Endothelial cell (in vitro differentiated cells): ENCODE measurements at places on chromosomes 11 and 22.

GRCh38 chr11:110606415-110606814, 105.8 kb downstream of the ARHGAP20 start:
- no peak for DNase-seq

- DNase-seq, result no peak
These were observed 42.6 kb upstream of the ACCSL start for GRCh38 chr11:44005063-44005701.

DNA sequence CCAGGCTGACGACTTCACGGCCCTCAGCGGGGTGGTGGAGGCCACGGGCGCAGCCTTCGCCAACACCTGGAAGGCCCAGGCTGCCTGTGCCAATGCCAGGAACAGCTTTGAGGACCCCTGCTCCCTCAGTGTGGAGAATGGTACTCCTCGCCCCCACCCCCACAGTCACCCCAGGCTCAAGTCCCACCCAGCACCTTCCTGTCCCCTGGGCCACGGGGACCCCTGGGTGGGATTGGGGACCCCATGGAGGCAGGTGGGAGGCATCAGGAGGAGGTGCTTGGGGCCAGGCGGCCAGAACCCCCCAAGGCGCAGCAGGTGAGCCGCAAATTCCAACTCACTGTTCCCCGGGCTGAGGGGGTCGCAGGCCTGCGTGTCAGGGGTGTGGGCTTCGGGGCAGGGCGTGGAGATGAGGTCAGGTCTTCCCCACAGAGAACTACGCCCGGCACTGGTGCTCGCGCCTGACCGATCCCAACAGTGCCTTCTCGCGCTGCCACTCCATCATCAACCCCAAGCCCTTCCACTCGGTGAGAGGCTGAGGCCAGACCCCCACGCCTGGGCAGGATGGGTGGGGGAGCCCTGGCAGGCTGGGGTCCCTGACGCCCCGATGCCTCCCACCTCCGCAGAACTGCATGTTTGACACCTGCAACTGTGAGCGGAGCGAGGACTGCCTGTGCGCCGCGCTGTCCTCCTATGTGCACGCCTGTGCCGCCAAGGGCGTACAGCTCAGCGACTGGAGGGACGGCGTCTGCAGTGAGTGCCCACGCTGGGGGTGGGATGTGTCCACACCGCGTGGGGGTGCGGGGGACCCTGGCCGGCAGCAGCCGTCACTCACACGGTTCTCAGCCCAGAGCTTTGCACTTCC, 9.4 kb downstream of the MUC5B start:
- DNase-seq, result peak; percentile 3

DNA sequence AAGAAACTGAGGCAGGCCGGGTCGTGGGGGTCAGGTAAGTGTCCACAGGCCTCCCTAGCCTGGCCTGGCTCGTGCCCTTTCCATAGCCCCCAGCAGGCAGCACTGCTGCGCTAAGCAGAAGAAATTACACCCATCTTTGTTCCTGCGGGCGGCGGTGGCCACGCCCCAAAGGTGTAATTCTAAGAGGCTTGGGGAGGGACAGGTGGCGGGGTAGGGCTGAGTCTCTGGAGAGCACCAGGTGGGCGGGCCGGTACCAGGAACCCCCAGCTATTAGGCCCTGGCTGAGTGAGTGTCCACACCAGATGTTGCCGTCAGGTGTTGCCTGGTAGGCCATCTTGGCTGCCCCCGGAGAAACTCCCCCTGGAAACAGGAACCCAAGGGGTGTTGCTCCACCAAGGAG, 12.3 kb upstream of the ARAP1 start:
- DNase-seq, result no peak

DNA sequence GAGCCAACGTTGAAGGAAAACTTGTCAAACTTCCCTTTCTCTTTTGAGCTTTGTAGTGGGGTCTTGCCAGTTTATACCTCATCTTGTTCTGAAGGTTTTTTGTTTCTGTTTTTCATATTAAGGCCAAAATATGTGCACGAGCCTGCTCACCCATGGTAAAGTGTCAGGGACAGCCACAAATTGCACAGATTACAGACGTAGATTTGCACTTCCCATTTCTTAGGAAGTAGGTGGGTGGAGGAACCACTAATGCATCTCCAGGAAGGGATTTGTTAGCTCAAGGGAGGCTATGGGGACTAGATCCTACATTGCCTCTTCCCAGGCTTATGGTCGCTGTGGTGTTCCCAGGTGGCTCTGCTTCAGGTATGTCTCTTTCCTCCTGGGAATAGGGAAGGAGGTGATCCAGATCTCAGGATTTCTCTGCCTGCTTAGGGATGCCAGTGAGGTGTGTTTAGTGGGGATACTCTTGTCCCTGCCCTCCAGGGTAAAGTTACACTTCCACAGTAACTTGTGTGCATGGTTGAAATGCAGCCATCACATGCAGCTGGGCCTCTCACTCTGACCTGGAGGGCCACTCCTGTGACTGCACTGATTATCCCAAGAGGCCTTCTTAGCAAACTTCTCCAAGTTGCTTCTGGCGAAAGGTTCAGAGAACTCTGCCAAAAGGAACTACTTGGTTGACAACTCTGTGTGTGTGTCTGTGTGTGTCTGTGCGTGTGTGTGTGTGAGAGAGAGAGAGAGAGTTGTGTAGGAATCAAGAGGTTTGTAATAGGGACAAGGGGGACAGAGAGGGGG, 9.8 kb downstream of the PPFIBP2 start:
- DNase-seq, result no peak

GRCh38 chr11:73252577-73253191, 19.5 kb upstream of the P2RY6 start:
- DNase-seq, result no peak

DNA sequence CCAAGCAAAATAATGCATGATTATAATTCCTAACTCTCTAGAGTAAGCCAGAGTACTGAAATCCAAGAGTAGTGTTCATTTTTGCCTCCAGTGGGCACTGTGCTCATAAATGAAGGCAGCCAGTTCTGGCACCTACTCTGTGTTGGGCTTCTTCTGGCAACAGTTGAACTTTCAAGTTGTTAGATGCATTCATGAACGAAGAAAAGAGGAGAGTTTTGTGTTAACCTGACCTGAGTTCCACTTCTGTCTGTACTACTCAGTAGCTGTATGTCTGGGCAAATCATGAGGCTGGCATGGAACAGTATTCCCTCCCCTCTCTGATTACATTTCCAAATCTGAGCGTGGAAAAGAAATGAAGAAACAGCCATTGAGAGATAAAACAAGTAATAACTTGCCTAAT, 20.3 kb upstream of the TENM4 start:
- DNase-seq, result peak; percentile 42

- DNase-seq, result no peak
These were observed 32.8 kb downstream of the FAM227A start for GRCh38 chr22:38623351-38623750.

DNA sequence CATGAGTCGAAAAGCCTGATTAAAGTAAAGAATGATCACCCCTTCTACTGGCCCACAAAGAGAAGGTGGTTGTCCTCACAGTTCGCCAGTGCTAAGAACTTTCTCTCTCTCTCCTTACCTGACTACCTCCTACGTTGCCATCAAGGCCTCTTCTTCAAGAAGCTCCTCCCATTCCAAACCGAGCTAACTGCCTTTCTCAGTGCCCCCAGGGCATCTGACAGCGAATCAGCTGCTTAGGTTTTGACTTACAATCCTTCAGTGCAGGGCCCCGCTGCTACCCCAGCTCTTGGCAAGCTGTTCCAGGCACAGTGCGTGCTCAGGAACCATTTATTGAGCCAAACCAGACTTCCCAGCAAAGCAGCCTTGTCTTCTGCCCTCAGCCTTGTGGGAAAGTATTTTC, 5.8 kb downstream of the VSTM5 start:
- DNase-seq, result no peak

- DNase-seq, result no peak
These were observed 529.8 kb upstream of the CADM1 start for GRCh38 chr11:116033931-116034553.

GRCh38 chr11:63480039-63480438, 10.9 kb downstream of the PLAAT5 start:
- no peak for DNase-seq

GRCh38 chr11:61793083-61793828, 545 bp downstream of the FEN1 start:
- no peak for DNase-seq

DNA sequence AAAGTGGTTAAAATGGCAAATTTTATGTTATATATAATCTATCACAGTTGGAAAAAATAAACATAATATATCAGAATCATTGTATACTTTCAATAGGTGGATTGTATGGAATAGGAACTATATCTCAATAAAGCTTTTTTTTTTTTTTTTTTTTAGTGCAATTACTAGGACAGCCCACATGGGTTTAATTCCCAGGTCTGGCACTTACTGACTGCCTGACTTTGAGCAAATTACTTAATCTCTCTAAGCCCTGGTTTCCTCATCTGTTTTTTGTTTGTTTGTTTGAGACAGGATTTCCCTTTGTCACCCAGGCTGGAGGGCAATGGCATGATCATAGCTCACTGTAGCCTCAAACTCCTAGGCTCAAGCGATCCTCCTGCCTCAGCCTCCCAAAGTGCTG, 26.1 kb upstream of the BAIAP2L2 start:
- no peak for DNase-seq

GRCh38 chr22:30402028-30402765, 5.4 kb downstream of the SEC14L2 start:
- DNase-seq, result no peak

DNA sequence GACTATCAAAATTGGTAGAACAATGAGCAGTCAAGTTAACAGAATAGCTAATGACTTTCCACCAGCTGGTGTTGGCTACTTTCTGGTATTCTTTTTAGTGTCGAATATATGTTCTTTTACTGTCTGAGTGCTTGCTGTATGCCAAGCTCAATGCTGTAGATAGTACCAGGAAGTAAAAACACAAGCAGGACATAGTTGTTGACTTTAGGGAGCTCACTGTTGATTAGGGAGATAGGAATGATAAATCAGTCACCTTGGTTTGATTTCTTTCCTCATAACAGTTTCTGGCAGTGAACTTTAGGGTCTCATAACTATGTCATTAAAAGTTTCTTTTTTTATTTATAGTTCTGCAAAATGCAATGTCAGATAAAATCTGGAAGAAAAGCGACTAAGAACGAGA, 9.0 kb downstream of the HMGXB4 start:
- DNase-seq, result no peak

GRCh38 chr11:30717009-30717408, 130.9 kb upstream of the MPPED2 start:
- no peak for DNase-seq

DNA sequence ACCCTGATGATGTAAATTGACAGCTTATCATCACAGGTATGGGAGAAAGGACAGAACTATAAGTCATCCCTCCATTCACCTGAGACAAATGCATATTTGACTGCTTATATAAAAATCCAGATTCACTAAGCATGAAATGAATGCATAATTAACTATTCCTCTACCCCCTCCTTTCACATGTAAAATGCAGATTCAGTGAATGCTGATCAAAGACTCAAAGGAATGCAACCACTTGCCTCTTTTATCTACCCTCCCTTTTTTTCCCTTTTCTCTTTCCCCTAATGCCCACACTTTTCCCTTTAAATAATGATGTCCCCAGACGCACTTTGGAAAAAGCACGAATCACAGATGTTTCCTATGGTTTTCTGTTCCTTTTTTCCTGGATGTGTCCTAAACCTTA, 4.5 kb upstream of the PLAAT4 start:
- DNase-seq, result no peak

GRCh38 chr11:35102267-35102666, 36.7 kb upstream of the CD44 start:
- DNase-seq, result no peak

GRCh38 chr11:77223797-77224196, 77.7 kb downstream of the GDPD4 start:
- no peak for DNase-seq

GRCh38 chr11:124961972-124962609, 8.1 kb downstream of the CCDC15 start:
- DNase-seq, result peak; percentile 31

DNA sequence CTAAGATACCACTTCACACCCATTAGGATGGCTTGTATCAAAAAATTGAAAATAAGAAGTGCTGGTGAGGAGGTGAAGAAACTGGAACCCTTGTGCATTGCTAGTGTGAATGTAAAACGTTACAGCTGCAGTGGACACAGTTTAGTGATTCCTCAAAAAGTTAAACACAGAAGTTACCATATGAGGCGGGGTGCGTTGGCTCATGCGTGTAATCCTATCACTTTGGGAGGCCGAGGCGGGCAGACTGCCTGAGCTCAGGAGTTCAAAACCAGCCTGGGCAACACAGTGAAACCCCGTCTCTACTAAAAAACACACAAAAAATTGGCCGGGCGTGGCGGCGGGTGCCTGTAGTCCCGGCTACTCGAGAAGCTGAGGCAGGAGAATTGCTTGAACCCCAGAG, 43.5 kb downstream of the SGSM3 start:
- no peak for DNase-seq

DNA sequence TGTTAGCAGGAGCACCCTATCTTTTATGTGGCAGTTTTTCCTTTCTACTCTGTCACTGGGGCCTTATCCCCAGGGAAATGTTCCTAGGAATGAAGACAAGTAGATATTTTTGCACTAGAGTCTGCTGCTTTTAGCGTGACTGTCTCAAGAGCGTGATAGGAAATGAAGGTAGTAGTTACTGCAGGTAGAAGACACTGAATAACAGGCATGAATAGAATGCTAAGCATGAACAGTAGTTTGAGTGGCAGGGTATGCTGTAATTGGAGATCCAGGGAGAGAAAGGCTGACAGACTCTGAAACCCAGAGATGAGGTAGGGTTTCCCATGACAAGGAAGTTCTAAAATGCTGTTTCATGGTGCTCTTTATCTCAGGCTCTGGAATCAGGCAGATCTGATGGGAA, 475.1 kb downstream of the NELL1 start:
- no peak for DNase-seq

DNA sequence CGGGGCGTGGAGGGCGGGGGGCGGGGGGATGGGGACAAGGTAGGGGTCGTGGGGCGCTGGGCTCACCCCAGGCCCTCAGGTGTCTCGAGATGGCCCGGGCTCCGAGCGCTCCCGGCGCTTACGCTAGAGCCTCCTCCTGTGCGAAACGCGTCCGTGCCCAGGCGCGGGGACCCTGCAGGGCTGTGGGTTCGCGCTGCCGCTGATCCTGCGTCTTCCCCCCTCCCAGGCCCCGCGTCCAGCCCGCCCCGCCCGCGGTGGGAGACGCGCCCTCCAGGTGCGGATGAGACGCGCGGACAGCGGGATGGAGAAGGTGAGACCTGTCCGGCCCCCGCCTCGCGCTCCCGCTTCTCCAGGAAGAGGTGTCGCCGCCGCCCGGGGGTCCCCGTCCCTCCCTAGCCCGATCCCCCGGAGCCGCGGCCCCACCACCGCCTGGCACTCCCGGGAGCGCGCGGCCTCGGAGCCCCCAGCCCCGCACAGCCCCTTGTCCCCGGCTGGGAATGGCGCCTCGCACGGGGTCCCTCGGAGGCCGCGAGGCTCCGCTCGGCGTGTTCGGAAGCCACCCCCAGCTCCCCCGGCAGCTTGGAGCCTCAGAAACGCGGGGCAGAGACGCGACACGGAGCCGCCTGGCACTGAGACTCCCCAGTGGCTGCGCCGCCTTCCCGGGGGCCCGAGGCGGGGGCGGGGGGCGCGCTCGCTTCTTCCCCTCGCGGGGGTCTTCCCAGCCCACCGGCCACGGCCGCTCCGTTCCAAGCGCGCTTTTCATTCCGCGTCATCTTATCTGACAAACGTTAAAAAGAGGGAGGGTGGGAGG, 27.6 kb upstream of the TOLLIP start:
- DNase-seq, result peak; percentile 26
